ENCODE measurements at places on chromosomes 11 and 22.

GRCh38 chr11:46675288-46675851, 25.0 kb downstream of the ARHGAP1 start:
- DNase-seq = no peak

GRCh38 chr11:61552108-61552635, 28.7 kb downstream of the SYT7 start:
- DNase-seq = no peak

- no peak for DNase-seq
These were observed 1.1 kb downstream of the SYTL2 start for GRCh38 chr11:85809863-85810262.

DNA sequence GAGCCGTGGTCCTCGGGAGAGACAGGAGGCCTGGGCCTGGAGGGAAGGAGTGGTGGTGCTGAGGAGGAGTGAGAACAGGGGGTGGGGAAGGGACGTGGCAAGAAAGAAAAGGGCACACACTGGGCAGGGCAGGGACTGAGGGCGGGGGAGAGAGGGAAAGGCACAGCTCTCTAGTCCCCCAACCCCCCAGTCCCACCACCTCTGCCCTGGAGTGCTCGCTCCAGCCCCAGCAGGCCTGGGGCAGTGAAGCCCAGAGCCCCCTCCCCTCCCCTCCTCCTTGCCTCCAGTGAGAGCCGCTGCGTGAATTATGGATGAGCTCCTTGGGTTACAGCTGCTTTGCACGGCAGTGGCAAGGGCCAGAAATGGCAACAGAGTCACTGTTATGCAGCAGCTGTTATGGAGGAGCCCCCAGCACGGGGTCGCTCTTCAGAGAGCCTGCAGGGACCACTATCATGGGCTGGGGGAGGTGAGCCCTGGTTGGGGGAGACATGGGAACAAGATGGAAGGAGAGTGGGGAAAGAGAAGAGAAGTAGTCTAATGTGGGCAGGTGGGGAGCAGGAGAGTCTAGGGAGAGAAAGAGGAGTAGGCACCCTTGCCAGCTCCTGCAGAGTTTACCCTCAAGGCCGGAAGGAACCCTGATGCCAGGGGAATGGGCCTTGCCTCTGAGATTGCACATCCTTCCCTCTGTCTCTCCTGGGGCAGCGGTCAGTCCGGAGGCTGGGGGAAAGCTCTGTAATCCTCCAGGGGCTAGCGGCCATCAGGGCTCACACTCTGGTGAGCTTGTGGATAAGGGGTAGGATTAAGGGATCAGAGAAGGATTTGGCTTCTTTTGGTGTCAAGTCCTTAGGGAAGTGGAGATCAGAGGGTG, 3.6 kb downstream of the RTN4RL2 start:
- DNase-seq = no peak

DNA sequence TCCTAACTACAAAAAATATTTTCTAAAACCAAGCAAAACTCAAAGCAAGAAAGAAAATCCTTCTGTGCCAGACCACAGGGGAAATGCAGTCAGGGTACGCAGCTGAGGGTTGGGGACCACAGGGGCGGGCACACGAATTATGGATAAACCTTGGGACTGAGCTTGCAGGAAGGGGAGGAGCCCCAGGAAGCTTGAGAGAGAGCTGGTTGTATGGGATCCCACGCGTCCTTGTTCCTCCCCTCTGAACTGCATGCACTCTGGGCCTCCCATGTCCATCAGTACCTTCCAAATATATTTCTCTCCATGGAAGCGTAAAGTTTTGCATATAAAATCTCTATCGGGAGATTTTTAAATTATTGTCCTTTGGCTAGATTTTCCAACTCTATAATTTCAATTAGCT, 673.4 kb downstream of the TBC1D22A start:
- DNase-seq = no peak

GRCh38 chr11:9859554-9860305, 195.9 kb downstream of the SWAP70 start:
- DNase-seq = no peak

GRCh38 chr11:16792426-16792825, 54.0 kb downstream of the C11orf58 start:
- no peak for DNase-seq

GRCh38 chr11:61892085-61892370, 683 bp upstream of the FADS3 start:
- DNase-seq = no peak

DNA sequence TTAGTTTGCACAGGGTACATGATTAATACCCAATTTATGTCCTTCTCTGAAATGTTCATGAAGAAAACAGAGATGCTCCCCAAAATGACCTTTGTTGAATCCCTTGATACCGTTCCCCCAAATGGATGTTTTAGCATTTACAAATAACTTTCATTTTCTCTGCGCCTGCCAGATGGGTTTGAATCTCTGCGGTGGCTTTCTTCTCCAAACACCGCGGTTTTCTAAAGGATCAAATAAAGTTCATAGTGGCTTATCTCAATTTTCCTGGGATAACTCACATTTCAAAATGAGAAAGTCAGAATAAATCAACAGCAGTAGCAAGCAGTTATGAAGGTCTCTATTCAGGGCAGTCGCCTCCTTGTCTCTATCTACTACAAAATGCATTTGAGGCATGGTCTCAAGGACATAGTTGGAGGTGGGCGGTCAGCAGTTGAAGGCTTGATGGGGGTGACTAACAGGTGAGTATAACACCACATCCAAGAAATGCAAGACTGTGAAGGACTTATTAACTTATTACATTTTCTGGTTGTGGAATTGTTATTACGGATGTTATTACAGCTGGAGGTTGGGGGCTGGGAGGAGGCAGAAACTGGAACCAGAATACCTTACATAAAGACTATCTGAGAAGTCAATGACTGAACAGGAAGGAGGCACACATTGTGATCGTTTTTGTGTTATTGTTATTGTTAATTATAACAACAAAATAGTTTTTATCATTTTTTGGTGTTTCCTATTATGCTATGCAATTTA, 1513.3 kb downstream of the FAM181B start:
- DNase-seq = no peak

DNA sequence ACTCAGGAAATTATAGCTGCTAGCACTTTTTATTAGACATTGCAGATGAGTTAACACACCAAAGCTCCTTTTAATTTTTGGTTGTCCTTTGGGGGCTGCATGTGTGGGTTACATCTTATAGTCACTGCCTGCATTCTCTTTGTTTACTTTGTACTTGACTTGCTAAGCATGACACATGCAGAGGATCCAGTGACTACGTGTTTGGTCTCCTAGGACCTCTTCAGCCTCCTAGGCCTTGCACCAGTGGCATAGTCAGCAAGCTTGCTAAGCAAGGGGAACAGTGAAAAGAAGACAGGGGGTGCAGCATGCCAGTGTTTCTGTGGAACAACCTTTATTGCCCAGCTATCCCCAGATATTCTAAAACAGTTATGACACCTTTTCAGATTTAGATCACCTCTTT, 108.2 kb downstream of the PAX6 start:
- DNase-seq = no peak

DNA sequence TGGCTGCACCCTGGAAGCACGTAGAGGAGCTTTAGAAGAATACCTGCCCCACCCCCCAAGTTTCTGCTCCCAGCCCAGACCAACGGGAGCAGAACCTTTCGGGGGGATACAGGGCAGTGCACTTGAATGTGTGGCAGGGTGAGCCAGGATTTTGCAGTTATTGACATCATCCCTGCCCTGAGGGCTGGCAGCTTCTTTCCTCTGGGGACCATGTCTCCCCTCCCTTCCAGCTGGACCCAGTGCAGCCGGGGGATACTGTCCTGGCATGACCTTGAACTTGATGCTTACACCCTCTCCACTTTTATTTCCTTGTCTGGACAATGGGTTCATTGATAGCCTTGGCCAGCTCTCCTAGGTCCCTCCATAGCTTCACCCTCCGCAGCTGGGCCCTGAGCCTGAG, 4.1 kb upstream of the CABP7 start:
- DNase-seq = no peak

DNA sequence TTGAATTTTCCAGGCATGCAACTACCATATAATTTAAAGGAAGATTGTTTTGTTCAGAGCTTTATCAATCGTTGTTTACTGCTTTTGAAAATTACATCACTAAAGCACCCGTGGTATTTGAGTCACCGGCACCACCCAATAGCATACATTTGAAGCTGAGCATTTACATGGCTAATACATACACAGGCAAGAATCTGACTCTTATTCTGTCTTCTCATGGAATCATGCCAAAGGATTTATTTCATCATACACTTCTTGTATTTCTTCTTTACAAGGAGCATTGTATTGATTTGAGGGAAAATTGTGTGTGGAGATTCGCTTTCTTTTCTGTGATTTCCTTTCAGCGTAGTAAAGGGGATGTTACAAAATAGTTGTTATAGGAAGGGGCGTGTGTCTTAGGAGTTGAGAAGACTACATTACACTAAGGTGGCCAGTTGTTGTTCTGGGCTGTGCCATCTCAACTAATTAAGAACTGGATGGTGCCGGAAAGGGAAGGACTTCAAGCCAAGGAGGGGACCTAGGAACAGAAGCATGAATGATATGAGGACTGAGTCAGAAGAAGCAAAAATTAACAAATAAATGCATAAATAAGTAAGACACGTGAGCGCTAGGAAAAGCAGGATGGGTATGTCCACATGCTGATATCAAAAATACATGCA, 12.9 kb upstream of the CD3E start:
- DNase-seq = no peak

Data from effector CD8-positive, alpha-beta T cell (primary cell).